Endodermal cell (in vitro differentiated cells): ENCODE measurements at places on chromosomes 16 and 17.
A peak's percentile ranks its signal among the peaks of the same experiment; 100 is the strongest.

DNA sequence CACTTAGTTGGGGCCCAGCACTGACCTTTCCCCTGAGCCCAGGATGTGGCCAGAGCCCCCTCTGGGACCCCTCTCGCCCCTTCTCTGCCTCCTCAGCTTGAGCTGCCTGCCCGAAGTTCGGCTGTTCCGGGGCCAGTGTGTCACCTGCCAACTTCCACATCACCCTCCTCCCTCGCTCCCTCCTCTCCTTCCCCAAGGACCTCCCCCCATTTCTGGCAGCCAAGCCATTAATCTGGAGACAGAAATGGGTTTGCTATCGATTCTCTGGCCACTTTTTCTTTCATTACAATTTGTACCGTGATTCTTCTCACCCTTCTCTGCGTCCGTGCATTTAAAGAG lies 8.8 kb upstream of the ADAM11 start:
- DNase-seq, result no peak

GRCh38 chr16:88681709-88682451 lies 4.4 kb downstream of the SNAI3 start:
- DNase-seq, result no peak

DNA sequence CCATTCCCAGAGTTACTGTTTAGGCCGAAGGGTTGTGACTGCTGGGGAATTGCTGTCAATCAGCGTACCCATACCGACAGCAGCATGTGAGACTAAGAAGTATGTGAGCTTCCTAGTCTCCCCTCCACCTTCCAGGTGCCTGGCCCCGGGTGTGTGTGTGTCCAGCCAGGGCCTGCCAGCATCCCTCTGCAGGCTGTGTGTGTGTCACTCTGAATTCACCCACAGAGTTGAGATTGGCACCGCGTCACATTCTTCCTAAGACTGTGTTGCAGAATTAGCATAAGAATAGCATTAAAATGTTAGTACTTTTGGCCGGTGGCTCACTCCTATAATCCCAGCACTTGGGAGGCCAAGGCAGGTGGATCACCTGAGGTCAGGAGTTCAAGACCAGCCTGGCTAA lies 31.8 kb downstream of the PRMT7 start:
- DNase-seq, result no peak

DNA sequence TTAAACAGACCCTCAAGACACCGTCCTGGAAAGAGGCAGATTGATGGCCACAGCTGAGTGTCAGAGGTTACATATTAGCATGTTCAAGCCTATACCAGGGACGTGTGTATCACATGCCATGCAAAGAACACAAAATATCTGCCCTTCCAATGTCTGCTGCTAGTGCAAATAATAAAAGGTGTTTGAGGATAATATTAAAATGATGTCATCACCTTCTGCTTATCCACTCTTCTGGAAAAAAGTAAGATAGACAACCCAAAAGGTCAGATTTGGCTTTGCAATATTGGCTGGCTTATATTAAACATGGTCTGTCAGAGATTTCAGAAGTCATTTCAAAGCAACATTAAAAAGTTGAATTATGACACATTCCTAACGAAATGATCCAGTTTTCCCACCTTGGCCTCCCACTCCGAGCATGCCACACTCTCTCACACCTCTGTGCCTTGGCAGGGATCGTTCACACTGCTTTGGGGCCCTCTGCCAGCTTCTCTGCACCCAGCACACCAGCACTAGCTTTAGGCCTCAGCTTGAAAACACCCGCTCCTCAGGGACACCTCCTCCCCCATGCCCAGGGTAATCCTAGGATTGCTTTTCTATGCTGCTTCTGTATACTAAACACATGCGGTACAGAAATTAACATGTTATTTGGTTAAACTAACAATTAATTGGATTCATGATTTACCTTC lies 248.2 kb downstream of the NTN1 start:
- no peak for DNase-seq

DNA sequence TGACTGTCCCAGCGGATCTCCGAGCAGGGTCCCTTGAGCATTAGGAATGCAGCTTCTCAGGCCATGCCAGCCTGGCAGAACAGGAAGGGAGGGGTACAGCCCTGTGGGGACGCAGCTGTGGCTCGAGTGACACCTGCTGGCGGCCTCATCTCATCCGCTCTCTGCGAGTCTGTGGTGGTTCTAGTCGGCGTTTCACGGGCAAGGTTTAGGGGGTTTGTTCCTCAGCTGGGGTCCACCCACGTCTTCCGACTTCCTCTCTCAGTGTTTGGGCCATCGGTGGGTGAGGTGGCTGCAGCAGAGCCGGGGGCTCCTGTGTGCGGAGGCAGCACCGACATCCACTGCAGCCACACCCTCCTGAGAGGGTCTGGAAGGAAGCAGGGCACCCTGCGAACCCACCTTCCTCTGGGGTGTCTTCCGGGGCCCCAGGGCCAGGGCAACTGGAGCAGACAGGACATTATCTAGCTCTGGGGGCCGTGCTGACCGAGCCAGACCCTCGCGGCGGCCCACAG lies 33.3 kb downstream of the JPH3 start:
- peak; percentile 87 for DNase-seq

DNA sequence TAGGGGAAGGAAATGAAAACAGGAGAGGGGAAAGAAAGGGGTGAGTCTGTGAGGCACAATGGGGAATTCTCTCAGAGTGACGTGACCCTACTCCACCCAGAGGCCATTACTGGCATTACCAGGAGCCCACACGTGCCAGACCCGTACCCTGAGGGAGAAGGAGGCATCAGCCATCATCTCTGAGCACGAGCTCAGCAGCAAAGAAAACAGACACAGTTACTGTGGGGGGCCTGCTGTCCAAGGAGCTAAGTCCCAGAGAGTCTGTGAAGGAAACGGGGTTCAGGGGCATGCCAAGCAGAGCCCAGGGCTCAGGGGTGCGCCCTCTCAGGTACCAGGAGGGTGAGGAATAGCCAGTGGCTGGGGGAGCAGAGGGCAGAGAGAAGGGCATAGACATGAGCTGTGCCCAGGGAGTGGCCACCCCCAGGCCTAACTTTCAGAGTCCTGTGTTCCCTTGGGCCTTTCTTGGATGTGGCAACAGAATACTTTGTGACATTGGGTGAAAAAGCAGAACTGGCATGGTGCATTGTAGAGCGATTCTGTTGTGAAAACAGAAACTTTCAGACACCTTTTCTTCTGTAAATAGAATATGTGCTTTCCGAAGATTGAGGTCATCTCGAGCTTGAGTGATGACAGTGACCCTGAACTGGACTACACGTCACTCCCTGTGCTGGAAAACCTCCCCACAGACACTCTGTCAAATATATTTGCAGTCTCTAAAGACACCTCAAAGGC lies 11.3 kb downstream of the TAF1C start:
- peak; percentile 93 for DNase-seq

DNA sequence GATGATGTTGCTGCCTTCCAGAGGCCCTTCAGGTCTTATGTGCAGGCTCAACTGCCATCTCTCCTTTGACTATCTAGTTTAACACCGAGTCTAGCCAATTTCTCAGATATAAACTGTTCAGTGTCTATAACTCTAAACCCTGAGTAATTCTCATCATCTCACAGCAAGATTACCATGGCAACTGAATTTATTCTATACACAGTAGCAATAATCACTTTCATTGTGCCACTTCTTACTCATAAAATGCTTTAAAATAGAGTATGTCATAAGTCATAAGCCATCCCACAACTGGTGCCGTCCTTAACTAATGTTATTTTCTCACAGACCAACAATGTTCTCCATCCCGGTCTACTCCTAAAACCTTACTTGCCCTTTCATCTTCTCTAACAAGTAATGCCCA lies 45.0 kb downstream of the SYNRG start:
- no peak for DNase-seq

DNA sequence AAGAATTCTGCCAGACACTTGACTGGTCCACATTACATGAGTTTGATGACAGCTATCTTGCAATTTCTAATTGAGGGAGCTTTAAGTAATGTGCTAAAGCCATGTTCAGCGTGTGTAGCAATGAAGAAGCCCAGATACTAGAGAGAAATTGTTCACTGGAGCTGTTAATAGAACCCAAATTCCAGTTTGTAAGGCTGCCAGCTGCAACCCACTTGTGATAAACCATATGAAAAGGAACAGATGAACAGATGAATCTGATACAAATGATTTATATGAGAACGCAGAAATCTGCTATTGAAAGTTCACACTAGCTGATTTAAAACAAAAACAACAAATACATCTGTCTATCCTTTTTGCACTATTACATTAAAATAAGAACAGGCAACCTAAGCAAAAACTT lies 6.2 kb downstream of the NACA2 start:
- DNase-seq, result no peak

DNA sequence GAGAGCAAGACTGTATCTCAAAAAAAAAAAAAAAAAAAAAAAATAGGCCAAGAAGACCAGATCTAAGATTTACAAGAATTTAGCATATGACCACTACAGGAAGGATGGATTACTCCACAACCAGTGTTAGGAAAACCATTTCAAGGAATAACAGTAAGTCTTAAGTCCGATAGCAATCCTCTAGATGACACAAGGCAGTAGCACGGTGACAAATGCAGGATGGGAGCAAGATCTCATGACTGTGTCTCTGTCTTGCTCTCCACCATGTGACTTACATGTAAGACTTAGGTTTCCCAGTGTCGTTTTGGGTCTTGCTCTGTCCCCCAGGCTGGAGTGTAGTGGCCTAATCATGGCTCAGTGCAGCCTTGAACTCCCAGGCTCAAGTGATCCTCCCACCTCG lies 27.8 kb downstream of the C16orf96 start:
- peak; percentile 26 for DNase-seq

- DNase-seq, result no peak
These were observed 1.4 kb downstream of the LGALS3BP start for GRCh38 chr17:78977997-78978973.

DNA sequence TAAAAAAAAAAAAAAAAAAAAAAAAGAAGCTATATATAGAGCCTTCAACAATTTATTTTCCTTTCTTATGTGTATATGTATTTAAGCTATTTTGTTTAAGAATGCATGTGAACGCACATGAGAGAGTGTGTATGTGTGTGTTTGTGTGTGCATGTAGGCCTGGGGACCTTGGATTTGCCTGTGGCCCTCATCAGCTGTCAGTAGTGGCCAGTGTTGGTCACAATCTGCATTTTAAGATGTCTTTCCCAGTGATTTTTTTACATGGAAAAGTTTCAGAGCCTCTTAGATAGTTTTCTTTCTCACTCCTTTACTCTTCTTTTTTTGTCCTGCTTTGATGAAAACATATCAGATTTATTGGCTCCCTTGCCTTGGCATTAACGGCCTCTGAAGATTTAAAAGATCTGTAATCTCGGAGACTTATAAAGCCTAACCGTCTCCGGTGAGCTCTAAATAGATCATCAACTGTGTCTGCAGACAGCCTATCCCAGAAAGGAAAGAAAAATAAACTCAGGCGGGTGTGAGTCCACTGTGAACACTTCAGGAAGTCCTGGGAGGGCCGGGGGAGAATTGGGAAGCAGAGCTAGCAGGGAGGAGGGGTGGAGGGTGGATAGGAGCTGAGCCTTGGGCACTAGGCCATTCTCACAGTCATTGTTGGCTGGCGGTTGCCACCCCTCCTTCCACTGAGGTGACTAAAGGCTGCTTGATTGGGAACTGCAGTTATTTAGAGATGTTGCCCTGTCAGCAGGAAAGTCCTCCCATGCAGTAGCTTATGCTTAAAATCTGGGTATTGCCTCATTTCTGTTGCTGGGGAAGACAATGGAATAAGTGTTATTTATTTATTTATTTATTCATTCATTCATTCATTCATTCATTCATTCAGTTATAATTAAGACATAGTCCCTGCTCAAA lies 86.8 kb downstream of the WWP2 start:
- no peak for DNase-seq

- DNase-seq, result peak; percentile 94
These were observed 77.0 kb downstream of the MYH13 start for GRCh38 chr17:10295728-10296343.

- DNase-seq, result no peak
These were observed 2.6 kb downstream of the GID4 start for GRCh38 chr17:18041776-18042175.

DNA sequence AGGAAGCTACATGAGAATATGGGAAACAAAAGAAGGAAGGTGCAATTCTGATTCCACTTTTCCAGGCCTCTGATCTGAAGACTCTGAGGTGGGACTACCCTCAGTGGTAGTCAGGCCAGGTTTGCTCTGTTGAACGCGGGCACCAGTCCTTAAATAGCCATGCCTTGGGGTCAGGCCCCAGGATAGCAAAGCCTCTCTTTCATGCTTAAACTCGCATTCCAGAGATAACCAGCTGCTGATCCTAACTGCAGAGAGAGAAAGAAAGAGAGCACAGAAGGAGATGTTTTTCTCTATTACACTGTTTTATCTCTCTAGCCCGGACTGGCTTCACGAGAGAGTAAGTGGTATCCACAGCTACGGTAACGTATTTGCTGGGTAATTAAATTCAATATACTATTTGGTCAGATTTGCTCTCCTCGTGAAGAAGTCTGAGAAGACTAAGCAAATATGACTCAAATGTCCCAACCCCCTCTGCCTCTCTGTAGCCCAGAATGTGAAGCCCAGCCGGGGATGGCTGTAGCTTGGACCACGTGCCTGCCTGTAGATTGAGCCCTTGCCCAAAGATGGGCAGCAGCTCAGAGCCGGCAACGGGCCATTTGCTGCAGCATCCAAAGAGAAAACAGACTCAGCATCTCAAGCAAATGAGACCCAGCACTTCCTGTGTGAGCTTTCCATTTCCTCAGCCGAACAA lies 122.2 kb downstream of the SMG6 start:
- DNase-seq, result no peak

GRCh38 chr17:34813290-34813689 lies 148.0 kb downstream of the CCT6B start:
- DNase-seq, result no peak

- DNase-seq, result no peak
These were observed 80.4 kb upstream of the CLEC18A start for GRCh38 chr16:69870761-69871160.

DNA sequence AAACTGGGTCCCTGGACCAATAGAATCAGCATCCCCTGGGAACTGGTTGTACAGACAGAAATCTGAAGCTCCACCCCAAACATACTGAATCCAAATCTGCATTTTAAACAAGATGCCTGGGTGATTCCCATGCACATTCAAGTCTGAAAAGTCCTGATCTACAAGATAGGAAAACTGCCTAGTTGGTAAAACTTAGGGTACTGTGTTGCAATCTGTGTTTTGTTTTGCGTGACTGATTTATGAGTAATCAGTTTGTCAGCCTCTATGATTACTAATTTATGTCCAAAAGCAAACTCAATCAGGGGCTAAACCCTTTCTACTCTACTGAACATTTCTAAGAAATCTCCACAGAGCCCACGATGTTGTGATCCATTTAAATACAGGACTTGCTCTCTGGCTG lies 103.8 kb downstream of the YPEL2 start:
- no peak for DNase-seq

GRCh38 chr17:5772720-5773119 lies 188.4 kb upstream of the NLRP1 start:
- DNase-seq, result no peak

DNA sequence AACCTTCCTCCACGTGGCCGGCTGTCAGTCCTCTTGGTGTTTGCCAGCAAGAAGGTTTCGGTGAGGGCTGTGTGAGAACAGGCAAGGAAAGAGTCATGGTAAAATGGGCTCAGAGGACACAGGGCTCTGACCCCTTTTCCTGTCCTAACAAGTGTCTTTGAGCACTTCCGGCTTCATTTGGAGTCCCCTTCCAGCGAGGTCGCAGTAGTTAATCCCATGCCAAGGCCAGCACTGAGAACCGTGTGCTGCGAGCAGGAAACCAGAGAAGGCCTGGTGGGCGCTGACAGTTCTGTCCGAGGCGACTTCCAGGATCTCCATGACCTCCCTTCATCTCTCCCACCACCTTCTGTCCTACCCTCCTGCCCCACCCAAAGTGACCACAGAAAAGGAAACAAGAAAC lies 168.1 kb downstream of the ZFHX3 start:
- no peak for DNase-seq

GRCh38 chr17:35116845-35117244 lies 2.8 kb downstream of the RAD51D start:
- peak; percentile 77 for DNase-seq
